Endodermal cell (in vitro differentiated cells): ENCODE measurements at places on chromosomes 4 and X. TPM values are rescaled to one million over a fixed set of nuclear protein-coding genes. Genes with fewer than 3 reads are reported as not detected.

Gene GSX2
- not detected in 2 replicates for total RNA-seq

- peak; percentile 62 for DNase-seq
Measured at GRCh38 chr4:139887962-139888735, 222.5 kb downstream of the MGST2 start.

Gene FGFBP2
- not detected in 2 replicates for total RNA-seq

DNA sequence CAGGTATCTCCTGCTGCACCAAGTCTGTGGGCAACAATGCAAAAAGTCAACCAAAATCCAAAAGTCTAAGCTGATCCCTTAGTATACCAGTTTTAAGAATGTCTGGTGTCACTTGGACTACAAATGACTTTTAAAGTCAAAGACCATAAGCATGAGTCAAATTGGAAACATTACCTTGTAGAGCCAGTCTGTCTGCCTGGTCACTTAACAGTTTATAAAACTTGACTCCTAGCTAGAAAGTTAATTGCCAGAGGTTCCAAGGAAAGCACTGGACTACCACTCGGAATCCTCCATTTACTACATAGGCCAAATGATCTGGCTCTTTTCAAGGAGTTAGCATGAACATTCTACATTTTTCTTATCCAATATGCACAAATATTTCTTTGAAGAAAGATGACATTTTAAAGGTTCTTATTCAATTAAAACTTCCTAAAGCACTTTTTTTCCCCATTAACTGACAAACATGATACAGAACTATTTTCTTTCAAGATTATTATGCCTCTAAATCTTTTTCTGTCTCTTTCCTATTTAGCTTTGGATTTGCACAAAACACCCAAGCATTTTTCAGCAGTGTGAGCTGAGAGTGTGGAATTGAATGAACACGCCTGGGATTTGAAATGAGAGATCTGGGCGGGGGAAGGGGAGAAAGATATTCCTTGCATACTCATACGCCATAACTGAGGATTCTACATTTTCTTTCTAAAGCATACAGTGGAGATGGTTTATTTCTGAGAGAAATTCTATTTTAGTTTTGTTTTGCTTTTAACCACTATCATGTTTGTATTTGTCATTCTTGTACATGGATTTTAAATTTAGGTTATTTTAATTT, 188.4 kb downstream of the SHROOM3 start:
- no peak for DNase-seq

GRCh38 chr4:37490391-37491347, 195.5 kb downstream of the RELL1 start:
- DNase-seq: no peak

- no peak for DNase-seq
Measured at GRCh38 chr4:3512279-3512678, 19.9 kb downstream of the LRPAP1 start.

- DNase-seq: peak; percentile 81
Measured at GRCh38 chr4:139560406-139561104, 4.5 kb upstream of the SETD7 start.

DNA sequence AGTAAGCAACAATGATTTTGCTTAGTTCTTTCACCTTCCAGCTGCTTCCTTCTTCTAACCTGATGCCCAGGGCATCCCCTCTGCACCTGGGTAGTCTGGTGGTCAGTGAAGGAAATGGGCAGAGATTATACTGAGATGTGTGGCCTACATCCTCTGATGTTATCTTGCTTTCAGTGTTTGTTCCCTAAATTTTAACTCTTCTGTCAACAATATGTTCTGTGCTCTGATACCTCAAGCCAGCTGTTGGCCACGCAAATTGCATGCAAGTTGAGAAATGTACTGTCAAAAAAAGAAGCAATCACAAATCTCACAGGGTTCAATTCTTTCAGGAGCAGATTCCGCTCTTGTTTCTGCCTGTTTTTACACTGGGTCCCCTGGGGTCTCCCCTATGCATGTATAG, 73.8 kb downstream of the FBXW7 start:
- DNase-seq: no peak

DNA sequence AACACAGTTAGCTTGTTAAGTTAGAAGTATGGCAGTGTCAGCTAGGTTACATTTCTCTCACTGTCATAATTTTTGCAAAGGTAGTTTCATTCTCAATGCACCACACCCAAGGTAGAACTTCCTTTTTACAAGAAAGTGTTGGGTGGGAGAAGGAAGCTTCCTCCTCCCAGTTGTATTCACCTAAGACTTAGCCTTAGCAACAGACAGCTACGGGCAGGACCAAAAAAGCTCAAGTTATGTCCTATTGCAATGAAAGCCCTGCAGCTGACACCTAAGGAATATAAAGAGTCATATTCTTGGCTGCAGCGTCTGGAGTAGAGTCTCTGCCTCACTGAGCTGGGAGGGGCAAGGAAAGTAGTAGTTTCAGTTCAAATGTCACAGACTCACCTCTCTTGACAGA, 25.1 kb upstream of the PRDM8 start:
- DNase-seq: no peak

GRCh38 chr4:74446193-74446868, 1.4 kb downstream of the AREG start:
- DNase-seq: no peak

GRCh38 chr4:62004881-62005280, 804.8 kb downstream of the ADGRL3 start:
- no peak for DNase-seq

- DNase-seq: no peak
Measured at GRCh38 chrX:95791876-95792275, 892.8 kb upstream of the DIAPH2 start.

Gene MMRN1
- not detected in 3 replicates for total RNA-seq

GRCh38 chr4:32748498-32748897, 2028.3 kb downstream of the PCDH7 start:
- peak; percentile 60 for DNase-seq

Gene RADX
- 0.40 and 0.47 TPM in 2 replicates for total RNA-seq

DNA sequence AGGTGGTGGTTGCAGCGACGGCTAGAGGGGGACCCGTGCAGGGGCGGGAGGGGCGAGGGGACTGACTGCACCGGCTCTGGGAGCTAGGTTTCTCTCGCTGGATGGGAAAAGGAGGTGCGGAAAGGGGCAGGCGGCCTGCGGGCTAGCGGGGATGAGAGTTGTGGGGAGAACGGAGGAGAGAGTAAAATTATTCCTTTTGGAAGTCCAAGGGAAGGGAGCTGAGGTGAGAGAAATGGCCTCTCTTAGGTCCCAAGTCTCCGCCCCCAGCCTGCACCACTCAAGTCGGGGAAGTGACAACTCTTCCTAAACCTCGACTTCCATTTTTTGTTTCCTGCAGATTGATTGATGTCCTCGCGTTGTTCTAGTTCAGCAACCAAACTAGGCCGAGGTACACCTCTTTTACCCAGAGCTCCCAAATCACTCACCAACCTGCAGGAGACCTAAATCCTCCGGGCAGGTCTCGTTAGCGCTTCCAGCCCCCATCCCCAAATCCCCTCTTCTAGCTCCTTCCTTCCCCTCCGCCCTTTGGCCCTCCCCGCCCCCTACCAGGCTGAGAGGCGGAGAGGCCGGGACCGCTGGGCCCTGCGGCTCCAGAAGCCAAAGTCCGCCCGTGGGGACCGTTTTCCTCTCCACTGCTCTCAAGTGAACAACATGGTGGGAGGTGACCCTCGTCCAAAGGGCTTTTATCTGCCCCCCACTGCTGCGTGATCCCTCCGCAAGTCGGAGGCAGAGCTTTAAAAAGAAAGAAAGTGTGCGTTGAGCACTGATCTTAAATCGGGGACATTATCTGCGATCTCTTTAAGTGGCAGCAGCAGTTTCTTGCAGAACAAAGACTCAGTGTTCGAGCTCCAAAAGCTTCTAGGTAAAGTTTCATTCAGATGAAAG, 7.3 kb downstream of the PITX2 start:
- DNase-seq: peak; percentile 91

Gene TET2
- total RNA-seq: 15.5 to 29.9 TPM (median 15.5 TPM) in 3 replicates

- DNase-seq: no peak
Measured at GRCh38 chr4:34619531-34620162, 1624.7 kb downstream of the ARAP2 start.

DNA sequence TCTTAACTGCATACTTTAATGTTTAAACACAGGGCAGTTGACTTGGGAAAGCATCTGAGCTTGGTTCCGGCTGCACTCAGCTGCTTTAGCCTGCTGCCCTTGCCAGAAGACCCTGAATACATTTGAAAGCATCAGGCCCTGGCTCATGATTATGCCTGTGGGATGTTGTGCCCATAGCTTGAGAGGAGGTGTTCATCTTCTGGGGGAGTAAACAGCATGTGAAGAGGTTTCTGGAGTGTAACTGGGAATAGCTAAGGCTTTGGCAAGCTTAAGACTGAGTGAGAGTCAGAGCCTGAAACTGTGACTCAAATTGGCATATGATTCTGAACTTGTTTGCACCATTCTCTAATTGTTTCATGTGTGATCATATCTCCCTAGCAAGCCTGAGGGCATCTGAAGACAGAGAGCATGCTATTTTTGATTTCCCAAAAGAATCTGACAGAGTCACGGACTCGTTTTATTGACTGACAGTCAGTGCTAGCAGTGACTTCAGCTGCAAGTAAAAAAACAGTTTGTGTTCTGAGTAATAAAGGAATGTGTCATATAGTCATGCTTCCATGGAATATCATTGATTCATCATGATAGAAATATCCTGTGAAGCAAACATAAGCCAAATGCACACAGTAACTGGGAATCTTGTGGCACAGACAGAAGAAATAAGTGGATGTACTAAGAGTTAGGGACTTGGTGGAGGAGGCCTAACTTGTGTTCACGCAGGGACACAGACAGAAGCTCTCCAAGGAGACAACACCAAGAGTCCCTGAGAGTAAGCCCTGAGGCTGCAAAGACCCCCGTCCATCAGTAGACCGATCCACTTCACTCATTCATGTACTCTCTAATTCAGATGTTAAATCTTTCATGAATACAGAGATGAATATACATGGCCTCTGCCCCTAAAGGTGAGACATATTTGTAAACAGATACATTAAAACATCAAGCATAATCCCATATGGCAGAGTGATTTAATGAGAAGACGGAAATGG, 100.7 kb downstream of the SYNPO2 start:
- DNase-seq: no peak

Gene TEX13D
- total RNA-seq: not detected in 2 replicates

- peak; percentile 41 for DNase-seq
Measured at GRCh38 chr4:1305781-1306455, 16.2 kb downstream of the MAEA start.

Gene NAP1L3
- total RNA-seq: 6.0 to 8.0 TPM (median 7.9 TPM) in 3 replicates

Gene GAGE2A
- not detected in 2 replicates for total RNA-seq

- DNase-seq: peak; percentile 86
Measured at GRCh38 chr4:7430368-7430964, 4.3 kb downstream of the PSAPL1 start.

Gene ATP1B4
- total RNA-seq: not detected in 2 replicates

GRCh38 chr4:7717946-7718490, 221.6 kb downstream of the AFAP1 start:
- DNase-seq: peak; percentile 73

DNA sequence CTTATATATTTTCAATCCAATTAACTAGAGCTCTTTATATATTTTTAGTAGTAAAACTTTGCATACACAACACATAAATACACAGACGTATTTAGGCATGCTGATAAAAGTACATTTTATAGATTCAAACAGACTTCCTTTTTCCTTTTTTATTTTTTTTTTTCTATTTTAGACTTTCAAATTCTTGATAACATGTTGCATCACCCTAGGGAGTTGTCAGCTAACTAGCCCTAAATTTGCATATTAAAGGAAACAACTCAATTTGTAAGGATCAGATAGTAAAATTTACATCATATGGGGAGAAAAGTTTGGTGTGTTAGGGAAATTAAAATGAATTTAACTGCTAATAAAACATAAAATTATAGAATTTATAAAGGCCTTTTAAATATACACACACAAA, 47.4 kb upstream of the APOOL start:
- DNase-seq: no peak

DNA sequence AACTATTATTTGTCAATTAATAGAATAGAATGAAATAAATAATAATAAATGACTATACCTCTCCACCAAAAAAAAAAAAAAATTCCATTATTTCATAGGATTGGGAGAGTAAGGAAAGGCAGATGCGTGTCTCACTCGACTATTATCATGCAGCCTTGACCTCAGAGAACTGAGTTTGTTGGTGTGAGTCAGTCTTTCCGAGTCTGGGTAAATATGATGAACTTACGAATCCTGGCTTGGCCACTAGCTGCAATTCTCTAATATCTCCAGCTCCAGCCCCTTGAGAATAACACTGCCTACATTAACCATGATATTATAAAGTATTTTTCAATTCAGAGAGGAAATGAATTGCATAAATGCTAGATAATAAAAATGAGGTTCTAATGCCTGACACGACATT, 46.6 kb upstream of the DHX15 start:
- DNase-seq: no peak

GRCh38 chr4:152689615-152690501, 10.1 kb upstream of the TMEM154 start:
- peak; percentile 69 for DNase-seq

Gene RNF175
- 1.4 to 4.2 TPM (median 3.5 TPM) in 3 replicates for total RNA-seq

Gene CYLC1
- not detected in 3 replicates for total RNA-seq

- DNase-seq: no peak
Measured at GRCh38 chrX:135114392-135114791, 5.9 kb downstream of the ETDB start.

Gene HS6ST2
- total RNA-seq: 3.6 to 6.2 TPM (median 4.1 TPM) in 3 replicates

DNA sequence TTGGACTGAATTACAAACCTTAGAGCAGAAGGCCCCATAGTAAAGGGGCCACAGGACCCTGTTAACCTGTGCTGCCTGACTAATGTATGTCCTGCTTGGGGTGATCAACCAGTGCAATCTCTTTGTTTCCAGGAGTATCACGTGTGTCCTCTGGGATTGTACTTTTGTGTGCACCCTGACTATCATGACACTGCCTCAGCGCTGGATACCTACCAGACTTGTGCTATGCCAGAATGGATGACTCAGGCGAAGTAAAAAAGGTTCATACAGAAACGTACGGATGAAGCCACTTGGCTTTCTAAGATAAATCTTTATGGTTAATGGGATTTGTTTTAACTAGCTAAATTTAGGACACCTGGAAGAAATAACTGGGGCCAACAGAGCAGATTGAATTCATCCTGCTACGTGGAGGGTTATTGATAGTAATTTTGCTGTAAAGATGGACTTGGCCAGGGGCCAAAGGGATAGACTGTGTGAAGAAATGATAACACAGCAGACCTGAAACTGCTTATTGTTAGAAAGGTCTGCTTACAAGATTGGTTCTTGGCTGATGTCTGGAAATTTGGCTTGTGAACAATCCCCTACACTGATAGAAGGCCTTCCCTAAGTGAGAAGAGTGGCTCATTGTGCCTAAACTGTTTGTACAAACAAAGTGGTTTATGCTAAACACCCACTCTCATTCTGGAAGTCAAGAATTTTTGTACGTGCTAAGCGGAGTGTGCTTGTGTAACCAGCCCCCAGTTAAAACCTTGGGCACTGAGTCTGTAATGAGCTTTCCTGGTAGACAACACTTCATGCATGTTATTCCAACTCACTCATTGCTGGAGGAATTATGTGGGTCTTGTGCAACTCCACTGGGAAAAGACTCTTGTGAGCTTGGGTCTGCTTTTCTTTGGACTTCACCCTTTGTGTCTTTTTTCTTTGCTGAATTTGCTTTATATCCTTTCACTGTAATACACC, 750.5 kb upstream of the HTR2C start:
- DNase-seq: no peak

GRCh38 chr4:155609455-155610059, 57.1 kb upstream of the GUCY1A1 start:
- DNase-seq: no peak
